T1000 (cell line): ENCODE measurements at places on chromosomes 6 and 20.

- no peak for DNase-seq
Measured at GRCh38 chr6:158251565-158251964, 60.7 kb upstream of the TULP4 start.

GRCh38 chr20:44302026-44302669 lies 8.9 kb downstream of the FITM2 start:
- DNase-seq: no peak

GRCh38 chr6:170444811-170445211 lies 108.3 kb downstream of the PSMB1 start:
- no peak for DNase-seq

GRCh38 chr6:138440758-138441357 lies 36.8 kb downstream of the HEBP2 start:
- DNase-seq: no peak

DNA sequence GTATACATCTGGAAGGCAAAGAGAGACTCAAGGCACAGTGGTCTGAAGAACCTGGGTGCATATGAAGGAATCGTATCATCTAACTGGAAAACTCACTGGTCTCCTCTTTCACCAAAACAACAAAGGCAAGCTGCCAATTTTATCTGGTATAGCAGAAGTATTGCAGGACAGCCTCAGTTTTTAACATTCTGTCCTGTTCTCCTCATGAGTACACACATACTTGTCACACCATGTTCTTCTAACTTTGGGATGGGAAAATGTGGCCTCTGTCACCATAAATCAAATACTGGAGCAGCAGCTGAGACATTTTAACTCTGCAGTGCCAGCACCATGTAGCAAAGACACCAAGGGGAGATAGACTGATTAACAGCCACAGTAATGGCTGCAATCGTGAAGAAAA lies 199.1 kb upstream of the CNR1 start:
- no peak for DNase-seq

DNA sequence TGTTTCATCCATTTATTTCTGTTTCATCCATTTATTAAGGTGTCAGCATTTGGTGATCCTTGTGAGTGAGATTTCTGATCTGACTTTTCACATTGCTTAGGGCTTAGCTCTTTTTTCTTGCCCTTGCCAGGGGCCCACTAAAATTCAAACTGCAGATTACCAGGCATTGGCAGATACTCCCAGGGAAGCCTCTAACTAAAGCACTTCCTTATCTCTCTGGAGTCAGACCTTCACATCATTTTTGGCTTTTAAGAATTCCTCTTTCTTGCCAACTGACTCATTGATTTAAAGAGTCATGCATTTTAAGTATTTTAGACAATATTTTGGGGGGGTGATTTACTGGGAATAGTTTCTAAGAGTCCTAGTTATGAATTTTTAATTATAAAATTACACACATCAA lies 2.6 kb upstream of the WFDC8 start:
- no peak for DNase-seq

- no peak for DNase-seq
Measured at GRCh38 chr6:80250391-80250997, 144.0 kb downstream of the BCKDHB start.

DNA sequence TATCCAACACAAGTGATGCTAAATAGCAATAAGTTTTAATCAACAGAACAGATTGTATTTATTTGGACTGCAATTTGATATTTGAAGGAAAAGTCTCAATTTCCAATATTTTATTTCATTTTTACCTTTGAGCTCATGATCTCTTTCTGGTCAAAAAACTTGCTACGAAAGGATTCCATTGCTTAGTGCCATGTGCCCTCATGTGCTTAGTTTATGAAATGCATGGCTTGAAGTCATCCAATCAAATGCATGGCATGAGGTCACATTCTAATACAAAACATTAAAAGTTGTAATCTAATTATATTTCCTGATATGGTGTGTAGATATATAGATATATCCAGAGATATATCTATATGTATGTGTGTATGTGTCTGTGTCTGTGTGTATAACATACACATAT lies 321.2 kb upstream of the ADGRB3 start:
- DNase-seq: no peak

DNA sequence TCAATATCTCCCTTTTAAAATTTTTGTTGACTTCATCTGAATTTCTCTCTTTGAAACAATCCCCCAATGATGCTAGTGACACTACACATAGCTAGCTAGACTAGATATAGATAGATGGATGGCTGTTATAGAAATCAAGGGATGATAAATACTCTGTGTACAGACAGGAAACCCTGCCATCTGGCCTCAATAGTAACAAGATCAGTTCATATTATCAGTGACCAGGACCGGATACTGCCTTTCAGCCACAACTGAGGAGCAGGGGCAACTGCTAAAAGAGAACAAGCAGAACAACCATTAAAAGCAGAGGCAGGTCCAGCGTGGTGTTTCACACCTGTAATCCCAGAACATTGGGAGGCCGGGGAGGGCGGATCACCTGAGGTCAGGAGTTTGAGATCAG lies 118.3 kb upstream of the FAM184A start:
- DNase-seq: no peak

DNA sequence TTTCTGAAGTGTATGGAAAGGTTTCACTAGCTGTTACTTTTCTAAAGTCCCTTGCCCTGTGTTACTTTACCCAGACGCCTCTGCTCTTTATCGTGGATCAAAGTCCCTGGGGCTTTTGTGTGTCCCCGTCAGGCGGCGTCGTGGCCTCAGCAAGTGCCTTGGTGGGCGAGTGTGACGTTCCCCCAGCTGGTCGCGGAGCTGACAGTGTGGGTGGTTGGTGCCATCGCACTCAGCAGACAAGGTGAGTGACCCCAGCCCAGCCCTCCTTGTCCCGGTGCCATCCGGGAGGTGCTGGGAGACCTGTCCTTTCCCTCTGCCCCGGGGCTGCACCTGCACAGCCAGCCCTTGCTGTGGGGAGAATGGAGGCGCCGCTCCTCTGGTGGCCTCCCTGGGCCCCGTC lies 27.3 kb upstream of the TCFL5 start:
- no peak for DNase-seq

DNA sequence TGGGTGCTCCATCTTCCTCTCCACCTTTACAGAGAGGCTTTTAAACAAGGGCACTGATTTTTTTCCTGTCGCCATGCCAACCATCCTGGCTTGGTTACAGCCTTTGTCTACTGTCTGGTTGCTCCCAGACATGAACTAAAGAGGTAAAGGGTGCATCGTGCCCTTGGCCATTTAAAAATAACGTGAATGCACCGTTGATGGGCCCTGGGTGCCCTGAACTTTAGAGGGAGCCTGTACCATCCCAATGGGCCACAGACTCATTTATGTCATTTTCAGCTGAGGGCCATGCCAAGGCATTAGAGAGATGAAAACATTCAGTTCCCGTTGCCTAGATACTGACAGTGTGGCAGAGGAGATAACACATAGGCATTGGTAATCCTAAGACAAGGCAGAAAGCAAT lies 23.3 kb downstream of the TMC2 start:
- DNase-seq: no peak
